ENCODE measurements at places on chromosomes 13 and 19.

DNA sequence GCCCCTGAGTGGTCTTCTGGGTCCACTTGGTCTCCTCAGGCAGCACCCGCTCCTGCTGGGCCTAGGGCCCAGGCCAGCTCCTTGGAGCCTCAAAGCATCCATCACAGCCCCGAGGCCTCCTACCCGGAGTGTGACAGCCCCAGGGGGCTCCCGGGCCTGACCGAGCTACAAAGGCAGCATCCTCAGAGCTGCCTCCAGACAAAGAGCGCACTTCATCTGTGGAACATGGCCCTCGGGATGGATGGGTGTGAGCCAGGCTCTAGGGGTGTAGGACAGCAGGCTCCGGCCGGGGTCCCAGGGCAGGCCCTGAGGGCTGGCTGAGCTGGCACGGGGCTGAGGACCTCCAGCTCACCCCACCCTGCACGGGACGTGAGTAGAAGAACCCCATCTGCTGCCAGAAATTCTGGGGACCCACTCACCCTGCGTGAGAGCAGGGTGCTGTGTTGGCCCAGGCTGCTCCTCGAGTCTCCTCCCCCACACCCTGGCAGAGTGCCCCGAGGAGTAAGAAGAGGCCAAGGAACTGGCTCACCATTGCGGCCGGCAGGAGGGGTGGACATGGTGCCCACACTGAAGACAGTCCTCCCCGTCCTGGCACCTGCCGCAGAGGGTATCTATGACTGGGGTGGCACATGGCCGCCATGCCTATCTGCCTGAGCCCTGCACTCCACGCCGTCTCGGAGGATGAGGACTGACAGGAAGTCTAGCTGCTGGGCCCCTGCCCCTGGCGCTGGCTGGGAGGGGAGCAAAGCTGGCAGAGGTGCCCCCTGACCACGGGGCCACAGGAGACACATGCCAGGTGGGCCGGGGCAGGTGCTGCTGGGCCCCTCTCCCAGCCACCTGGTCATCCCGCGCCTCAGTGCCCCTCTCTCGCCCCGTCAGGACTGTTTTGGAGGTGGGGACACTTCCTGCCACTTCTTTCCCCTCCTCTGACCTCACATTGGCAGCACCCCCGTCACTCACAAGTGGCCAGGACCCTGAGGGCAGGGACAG is 22.3 kb downstream of the CEBPG start:
- no peak for DNase-seq

GRCh38 chr13:40389081-40389641 is 277.3 kb downstream of the FOXO1 start:
- DNase-seq: no peak

- no peak for DNase-seq
Observed at GRCh38 chr13:45292176-45292575, 48.8 kb downstream of the TPT1 start.

- no peak for DNase-seq
Observed at GRCh38 chr13:40410315-40410714, 256.1 kb downstream of the FOXO1 start.

DNA sequence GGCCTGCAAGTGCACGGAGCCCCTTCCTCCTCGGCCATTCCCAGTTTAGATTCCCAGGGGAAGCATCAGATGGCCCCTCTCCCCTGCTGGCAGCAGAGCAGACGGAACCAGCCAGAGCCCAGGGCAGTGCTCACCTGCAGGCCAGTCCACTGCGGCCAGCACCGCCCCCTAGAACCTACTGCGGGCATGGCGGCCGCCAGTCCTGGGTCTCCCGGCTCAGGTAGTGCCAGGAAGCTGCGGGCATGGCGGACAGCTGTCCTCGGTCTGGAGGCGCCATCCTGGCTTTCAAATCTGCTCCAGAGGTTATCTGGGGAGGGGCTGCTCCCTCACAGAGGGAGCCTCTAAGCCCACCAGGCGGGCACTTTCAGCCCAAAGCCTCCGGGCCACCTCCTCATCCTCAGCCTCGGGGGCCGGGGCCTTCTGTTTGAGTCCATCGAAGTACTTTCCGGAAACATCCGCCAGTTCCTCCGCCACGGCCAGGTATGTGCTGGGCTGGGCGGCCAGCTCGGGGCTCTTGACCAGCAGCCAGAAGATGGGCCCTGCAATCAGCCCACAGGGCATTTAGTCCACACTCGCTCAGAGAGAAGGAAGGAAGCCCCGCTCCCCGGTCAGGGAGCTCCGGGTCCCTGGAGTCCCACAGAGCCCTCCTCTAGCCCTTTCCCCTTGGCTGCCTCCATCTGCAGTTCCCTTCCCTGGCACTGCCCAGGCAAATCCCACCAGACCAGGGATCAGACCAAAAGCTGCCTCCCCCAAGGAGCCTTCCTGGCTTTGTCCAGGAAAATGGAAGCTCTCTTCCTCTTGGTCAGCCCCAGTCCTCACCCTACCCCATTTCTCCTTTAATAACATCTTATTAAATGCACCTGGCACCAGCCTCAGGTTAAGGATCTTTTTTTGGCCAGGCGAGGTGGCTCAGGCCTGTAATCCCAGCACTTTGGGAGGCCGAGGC is 7.0 kb upstream of the GP6 start:
- no peak for DNase-seq

DNA sequence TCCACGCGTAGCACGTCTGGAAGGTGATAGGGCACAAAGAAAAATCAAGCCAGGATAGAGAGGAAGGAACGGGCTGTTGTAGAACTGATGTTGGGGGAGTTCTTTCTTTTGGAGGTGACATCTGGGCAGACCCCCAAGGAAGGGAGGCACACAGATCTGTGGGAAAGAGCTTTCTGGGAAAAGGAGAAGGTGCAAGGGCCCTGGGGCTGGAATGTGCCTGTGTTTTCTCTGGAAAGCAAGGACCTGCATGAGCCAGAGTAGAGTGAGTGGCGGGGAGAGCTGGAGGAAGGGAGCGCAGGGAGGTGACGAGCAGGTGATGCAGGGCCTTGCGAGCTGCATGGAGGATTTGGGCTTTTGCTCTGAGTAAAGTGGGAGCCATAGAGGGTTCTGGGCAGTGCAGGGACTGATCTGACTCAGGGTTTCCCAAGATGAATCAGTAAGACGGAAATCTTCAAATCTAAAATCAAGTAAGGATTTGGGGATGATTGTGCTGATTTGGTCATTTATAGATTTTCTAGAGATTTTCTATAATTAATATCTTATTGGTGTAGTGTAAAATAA is 30.8 kb downstream of the SMARCA4 start:
- no peak for DNase-seq

DNA sequence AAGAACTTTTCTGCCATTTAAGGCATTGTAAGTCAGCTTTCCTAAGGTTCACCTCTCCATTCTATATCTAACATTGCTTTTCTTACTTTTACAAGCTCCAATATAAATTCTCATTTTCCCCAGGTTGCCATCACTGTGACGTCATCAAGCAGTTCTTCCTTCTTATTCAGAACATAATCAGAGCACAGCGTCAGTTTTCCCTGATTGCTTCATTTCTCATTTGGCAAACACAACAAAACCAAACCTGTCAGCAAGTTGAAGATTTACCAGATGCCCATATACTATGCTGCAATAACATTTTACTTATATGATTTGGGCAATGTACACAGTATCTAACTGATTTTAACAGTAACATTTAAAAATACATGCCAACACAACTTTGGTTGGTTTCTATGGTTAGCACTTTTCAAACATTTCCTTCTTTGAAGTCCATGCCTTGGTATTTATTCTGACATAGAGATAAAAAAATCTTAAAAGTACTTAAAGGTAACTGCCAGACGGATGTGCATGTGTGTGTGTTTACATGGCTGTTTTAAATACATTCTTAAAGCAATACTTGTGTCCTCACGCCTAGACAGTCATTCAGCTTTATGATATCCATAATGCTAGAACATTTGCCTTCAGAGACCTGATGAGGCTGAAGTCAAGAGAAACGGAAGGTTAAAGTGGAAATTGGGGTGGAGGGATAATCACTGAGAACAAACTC is 264.0 kb downstream of the KLF12 start:
- peak; percentile 29 for DNase-seq

- DNase-seq: peak; percentile 65
Observed at GRCh38 chr19:2014731-2015607, 545 bp downstream of the BTBD2 start.

DNA sequence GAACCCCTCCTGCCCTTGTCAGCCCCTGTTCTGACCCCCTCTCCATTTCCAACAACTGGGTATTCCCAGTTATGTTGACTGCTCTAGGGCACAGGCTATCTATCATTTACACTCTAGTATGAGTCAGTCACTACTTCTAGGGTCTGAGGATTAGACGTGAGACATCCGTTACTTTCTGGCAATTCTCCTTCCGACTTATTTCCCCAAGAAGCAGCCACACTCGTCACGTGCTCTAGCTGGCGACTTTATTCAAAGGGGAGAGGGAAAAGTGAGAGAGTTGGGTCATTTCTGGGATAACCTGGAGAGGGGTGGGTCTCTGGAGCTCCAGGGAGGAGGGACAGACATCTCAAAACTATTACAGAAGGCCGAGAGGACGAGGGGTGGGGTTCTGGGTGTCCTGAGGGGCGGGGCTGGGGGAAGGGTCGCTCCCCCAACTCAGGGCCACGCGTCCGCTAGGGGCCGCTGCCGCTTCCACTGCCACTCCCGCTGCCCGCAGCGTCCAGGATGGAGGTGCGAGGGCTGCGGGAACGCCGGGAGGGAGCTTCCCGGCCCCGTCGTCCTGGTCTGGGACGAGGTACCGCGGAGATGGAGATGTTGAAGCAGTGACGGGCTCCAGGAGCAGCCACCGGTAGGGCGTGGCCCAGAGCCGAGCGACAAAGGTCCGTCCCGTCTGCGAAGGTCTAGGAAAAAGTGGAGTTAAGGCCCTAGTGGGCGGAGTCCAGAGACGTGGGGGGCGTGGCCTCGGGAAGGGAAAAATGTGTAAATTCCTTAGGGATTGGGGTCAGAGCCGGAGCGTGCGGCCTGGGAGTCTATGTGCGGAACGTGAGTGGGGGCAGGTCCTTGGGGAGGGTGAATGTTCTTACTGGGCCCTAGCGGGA is 8.9 kb downstream of the RTBDN start:
- peak; percentile 54 for DNase-seq

DNA sequence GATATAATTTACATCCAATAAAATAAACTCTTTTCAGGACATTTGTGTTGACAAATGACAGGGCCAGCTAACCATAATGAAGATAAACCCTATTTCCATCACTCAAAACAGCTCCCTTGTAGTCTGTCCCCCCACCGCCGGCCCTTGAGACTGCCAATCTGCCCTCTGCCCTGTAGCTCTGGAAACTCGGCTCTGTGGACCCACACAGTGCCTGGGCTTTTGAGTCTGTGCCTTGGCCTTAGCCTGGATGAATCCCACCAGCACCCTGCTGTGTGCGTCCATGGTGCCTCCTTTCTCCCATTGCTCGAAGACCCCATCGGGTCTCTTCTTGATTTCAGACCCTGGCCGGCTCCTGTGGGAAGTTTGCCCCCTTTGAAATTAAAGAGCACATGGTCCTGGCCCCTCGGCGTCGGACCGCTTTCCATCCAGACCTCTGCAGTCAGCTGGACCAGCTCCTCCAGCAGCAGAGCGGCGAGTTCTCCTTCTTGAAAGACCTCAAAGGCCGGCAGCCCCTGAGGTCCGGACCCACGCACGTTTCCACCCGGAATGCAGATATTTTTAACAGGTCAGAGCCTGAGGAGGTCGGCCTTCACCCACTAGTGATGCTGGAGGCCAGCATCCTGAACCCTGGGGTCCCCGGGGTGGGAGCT is 26.0 kb downstream of the CHAF1A start:
- DNase-seq: no peak

DNA sequence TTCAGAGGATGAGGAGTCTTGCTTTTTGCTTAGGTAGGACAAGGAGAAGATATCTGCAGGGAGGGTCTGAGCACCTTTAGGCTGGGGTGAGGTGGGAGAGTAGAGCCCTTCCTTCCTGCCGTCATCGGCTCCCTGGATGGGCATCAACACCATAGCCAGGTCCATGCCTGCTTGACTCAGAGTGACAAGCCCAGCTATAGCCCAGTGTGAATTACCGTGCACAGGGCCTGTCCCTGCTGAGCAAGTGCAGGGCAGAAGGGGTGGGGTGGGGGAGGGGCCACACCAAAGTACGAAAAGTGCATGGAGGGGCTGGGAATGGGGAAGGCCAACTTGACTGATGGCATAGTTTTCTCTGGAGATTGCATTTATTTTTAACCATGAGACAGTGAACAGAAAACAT is 30.3 kb upstream of the RNF113B start:
- no peak for DNase-seq

DNA sequence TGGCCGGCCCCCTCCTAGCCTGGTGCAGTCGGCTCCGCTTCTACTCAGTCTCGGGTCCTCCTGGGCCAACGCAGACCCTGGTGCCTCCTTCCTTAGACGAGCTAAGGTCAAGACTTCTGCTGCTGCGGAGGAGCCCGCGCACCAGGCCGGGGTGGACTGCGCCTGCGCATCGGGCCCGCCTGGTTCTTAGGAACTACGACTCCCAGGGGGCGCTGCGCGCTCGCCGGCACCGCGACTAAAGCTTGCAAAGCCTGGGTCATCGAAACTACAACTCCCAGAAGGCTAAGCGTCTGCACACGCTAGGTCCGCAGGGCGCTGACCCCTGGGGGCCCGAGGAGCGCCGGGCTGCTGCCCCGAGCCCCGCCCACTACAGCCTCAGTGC is at the start of gene ZNF835:
TSS of gene ZNF835 (minus strand) at position 145 of the 382 bp plus-strand sequence. CDS start 6,559 bp downstream, outside the sequence.
- no peak for DNase-seq

DNA sequence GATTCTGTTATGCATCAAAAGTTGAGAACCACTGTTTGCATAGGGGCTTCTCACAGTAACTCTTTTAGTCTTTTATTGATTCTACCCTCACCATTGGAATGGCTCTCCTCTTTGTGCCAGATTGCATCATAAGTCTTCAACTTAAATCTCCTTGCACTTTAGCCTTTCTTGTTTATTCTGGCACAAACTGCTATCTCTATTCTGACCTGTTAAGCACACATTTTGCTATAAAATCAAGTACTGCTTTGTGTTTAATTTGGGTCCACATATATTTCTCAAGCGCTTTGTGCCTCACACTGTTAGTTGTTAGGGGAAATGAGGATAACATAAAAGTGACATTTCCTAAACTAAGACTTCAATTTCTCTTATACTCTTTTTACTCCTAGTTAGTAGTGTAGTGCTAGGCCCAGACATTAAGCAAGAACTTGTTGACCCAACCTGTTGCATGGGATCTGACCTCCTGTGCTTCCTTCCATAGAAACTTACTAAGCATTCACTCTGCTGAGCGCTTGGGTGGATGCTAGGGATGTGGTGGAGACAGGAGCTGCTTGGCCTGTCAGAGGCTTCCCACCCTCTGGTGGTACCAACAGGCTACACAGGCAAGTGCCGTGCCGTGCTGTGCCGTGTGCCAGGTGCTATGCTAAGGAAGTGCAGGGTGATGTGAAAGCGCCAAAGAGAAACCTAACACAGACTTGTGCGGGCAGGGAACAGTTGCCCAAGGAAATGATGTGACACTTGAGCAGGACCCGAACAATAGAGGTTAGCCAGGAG is 1.2 kb downstream of the UTP14C start:
- no peak for DNase-seq

GRCh38 chr13:111282425-111282824 is 38.0 kb upstream of the TEX29 start:
- DNase-seq: no peak

DNA sequence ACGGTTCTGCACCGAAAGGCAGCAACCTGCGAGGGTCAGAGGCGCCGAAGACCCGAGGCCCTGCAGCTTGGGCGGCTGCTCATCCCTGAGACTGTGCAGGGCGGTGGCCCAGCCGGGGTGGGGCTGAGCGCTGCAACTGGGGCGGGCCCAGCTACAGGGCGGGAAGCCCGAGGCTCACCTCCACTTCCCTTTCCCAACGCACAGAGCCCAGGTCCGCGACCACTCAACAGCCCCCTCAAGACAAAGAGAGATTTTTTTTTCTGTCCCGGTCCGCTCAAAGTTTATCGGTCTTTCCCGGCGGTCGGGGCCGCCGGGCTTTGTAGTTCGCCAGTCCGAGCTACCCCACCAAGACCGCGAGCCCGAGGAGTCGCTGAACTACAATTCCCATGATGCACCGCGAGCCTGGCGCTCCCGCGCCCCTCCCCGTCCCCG is 573 bp downstream of the KATNAL1 start:
- DNase-seq: peak; percentile 96
